Osteocyte (in vitro differentiated cells): ENCODE measurements at places on chromosomes 5 and 9. TPM values are rescaled to one million over a fixed set of nuclear protein-coding genes. Genes with fewer than 3 reads are reported as not detected.

- no peaks in the 10 kb centered on the region for H3K4me1 ChIP-seq
- no peak overlapping the region for H3K4me3 ChIP-seq
- peaks cover 36% of the 10 kb centered on the region for H3K27me3 ChIP-seq
- H3K36me3 ChIP-seq = no peaks in the 10 kb centered on the region
- DNase-seq = no peak
- H3K27ac ChIP-seq = no peak overlapping the region
These were observed 54.8 kb downstream of the CAMK4 start for GRCh38 chr5:111278858-111279504.

DNA sequence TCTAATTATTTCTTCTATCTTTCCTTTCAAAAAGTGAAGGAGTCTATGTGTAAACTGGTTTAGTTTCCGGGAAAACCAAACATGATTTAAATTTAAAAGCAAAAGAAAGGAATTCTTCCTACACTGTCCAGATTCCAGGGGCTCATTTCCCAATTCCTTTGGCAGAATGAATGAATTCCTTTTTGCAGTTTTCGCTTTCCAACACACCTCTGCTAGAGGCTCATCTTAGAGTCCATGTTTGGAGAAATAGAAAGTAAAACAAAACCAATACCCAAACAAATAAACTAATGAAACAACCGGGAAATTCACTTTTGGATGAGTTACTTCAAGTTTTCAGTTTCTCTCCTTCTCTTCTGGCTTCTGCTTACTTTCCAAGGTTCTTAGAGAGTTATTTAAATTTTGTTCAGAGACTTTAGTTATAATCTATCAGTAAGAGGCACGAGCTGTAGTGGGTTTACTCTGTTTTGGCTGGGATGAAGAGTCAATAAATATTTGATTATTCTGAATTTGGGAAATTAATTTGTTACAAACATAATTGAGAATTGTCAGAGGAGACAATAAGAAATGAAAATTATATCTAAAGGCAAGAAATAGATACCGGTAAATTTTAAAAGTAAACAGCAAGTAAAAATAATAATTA, 365.0 kb upstream of the CDH9 start:
- H3K4me3 ChIP-seq = no peak overlapping the region
- H3K27me3 ChIP-seq = peaks cover 6% of the 10 kb centered on the region
- no peaks in the 10 kb centered on the region for H3K36me3 ChIP-seq

GRCh38 chr9:99375481-99375880, 153.4 kb downstream of the SEC61B start:
- H3K4me1 ChIP-seq = peaks cover 29% of the 10 kb centered on the region
- no peak for DNase-seq
- H3K27ac ChIP-seq = no peak overlapping the region
- no peak overlapping the region for H3K4me3 ChIP-seq
- no peaks in the 10 kb centered on the region for H3K36me3 ChIP-seq
- H3K27me3 ChIP-seq = no peaks in the 10 kb centered on the region

The FYB1 gene
- not detected in 2 replicates for total RNA-seq

DNA sequence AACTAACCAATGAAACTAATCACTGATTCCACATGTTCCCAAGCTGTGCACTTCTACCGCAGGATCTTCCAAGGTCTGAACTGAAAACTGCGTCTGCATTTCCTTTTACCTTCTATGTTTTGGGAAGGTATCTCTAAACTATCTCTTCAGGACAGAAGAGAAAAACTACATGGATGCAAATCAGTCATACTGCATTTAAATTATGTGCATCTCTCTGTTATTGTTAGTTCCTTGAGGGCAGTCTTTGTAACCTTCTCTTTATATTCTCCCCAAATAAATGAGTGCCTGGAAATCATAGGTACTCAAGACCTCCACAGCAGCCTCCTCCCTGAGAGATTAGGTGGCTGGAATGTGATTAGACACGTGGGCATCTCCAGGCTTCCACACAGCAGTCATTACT, 17.1 kb downstream of the MTX3 start:
- DNase-seq = no peak
- peaks cover 29% of the 10 kb centered on the region for H3K36me3 ChIP-seq

GRCh38 chr5:19175776-19176570, 812.0 kb downstream of the CDH18 start:
- DNase-seq = no peak
- H3K36me3 ChIP-seq = no peaks in the 10 kb centered on the region
- no peaks in the 10 kb centered on the region for H3K4me1 ChIP-seq

GRCh38 chr9:138063785-138064184, 186.2 kb downstream of the CACNA1B start:
- peaks cover 4% of the 10 kb centered on the region for H3K27me3 ChIP-seq
- H3K27ac ChIP-seq = no peak overlapping the region
- DNase-seq = no peak
- no peaks in the 10 kb centered on the region for H3K36me3 ChIP-seq

- DNase-seq = no peak
- no peaks in the 10 kb centered on the region for H3K36me3 ChIP-seq
These were observed 61.7 kb upstream of the ELAVL2 start for GRCh38 chr9:23887781-23888180.

The CORO2A gene
- 1.6 and 1.8 TPM in 2 replicates for total RNA-seq

DNA sequence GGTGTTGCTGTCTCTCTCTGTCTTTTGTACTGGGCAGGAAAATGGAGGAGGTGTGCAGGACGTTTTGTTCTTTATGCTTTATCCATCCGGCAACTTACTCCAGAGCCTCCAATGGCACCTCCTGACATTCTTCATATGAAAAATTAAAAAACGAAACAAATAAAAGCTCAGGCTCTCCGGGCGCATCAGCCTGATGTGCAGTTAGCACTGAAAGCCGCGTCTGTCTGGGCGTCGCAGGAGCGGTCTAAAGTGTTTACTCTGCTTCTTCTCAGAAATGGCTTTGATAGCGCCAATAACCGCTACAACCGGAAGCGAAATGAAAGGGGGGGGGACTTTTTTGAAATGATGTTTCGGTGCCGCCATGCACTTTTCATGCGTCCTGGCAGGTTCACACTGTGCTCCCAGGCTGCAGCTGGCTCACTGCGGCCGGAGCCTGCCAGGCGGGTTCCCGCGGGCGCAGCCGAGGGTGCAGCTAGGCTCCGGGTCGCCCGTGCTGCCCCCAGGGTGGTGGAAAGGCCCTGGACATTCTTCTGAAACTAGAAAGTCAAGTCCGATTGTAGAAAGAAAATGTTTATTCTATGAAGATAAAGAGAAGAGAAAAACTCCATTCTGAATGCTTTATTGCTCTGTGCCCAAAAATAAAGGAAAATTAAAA, 407.7 kb upstream of the IRX1 start:
- no peak overlapping the region for H3K27ac ChIP-seq
- DNase-seq = no peak
- no peak overlapping the region for H3K4me3 ChIP-seq
- H3K4me1 ChIP-seq = no peaks in the 10 kb centered on the region

- H3K4me1 ChIP-seq = peaks cover 46% of the 10 kb centered on the region
- no peak for DNase-seq
- peaks cover 43% of the 10 kb centered on the region for H3K36me3 ChIP-seq
- no peak overlapping the region for H3K4me3 ChIP-seq
- peak overlapping the region; percentile 3 for H3K27ac ChIP-seq
These were observed 45.6 kb downstream of the DAPK1 start for GRCh38 chr9:87543251-87543650.

The OSMR gene
- total RNA-seq = 33.1 and 34.4 TPM in 2 replicates

GRCh38 chr9:92760070-92760469, 4.6 kb downstream of the BICD2 start:
- H3K27ac ChIP-seq = no peak overlapping the region
- no peak overlapping the region for H3K4me3 ChIP-seq
- H3K36me3 ChIP-seq = peaks cover 5% of the 10 kb centered on the region
- DNase-seq = no peak

DNA sequence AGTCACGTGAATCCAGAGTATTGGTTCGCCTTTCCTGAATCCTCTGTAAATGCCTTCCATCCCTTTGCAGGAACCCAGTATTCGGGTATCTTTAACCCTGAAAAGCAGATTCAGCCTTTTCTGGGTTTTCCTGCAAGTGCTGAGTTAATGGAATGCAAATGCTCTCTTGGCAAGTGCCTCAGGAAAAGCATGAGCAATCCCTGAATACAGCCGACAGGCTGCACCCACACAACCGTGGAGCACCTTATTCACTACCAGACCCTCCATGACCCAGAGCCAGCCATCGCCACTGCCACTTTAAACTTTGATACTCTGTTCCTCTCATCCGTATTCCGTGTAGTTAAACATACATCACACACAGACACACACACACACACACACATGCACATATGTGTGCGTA, 54.4 kb downstream of the ZNF622 start:
- H3K36me3 ChIP-seq = no peaks in the 10 kb centered on the region
- no peak overlapping the region for H3K4me3 ChIP-seq
- peaks cover 21% of the 10 kb centered on the region for H3K27me3 ChIP-seq
- no peaks in the 10 kb centered on the region for H3K4me1 ChIP-seq
- DNase-seq = no peak

The GAS1 gene
- total RNA-seq = 304 and 307 TPM in 2 replicates

The PDGFRB gene
- total RNA-seq = 1,093 and 1,131 TPM in 2 replicates

GRCh38 chr9:98365227-98365669, 109.8 kb upstream of the TBC1D2 start:
- H3K27me3 ChIP-seq = peaks cover 15% of the 10 kb centered on the region
- no peak overlapping the region for H3K4me3 ChIP-seq
- DNase-seq = no peak
- H3K27ac ChIP-seq = no peak overlapping the region
- H3K4me1 ChIP-seq = no peaks in the 10 kb centered on the region

The DEPDC1B gene
- 1.7 and 1.9 TPM in 2 replicates for total RNA-seq

GRCh38 chr9:92945796-92946195, 1.5 kb upstream of the FGD3 start:
- H3K36me3 ChIP-seq = no peaks in the 10 kb centered on the region
- H3K4me3 ChIP-seq = no peak overlapping the region
- no peak overlapping the region for H3K27ac ChIP-seq
- no peak for DNase-seq

DNA sequence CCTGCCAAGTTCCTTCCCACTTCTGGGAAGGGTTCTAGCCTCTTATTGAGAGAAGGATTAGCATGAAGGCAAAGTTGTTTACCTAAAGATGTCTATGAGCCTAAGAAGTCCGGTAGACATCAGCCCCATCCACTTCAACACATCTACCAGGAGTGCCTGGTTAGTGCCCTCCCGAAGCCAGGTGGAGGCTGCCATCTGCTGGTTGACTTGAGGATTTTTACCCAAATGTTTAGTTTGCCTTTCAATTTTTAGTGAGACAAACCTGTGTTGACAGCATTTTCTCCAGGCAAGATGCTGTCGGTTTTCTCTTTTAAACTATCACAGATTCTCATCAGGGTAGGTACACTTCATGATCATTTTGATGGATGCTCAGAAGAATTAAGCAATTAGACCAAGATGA, 83.6 kb upstream of the TNFSF8 start:
- H3K36me3 ChIP-seq = no peaks in the 10 kb centered on the region
- H3K4me1 ChIP-seq = peaks cover 33% of the 10 kb centered on the region
- DNase-seq = peak; percentile 88

- H3K27ac ChIP-seq = peak overlapping the region; percentile 98
- peak; percentile 91 for DNase-seq
- no peaks in the 10 kb centered on the region for H3K36me3 ChIP-seq
- H3K4me3 ChIP-seq = peak overlapping the region; percentile 91
- peaks cover 61% of the 10 kb centered on the region for H3K4me1 ChIP-seq
- H3K27me3 ChIP-seq = no peaks in the 10 kb centered on the region
These were observed 101.1 kb downstream of the RGS3 start for GRCh38 chr9:113564498-113565237.

- H3K4me1 ChIP-seq = no peaks in the 10 kb centered on the region
These were observed 104.1 kb upstream of the PAPPA start for GRCh38 chr9:116049456-116049855.

DNA sequence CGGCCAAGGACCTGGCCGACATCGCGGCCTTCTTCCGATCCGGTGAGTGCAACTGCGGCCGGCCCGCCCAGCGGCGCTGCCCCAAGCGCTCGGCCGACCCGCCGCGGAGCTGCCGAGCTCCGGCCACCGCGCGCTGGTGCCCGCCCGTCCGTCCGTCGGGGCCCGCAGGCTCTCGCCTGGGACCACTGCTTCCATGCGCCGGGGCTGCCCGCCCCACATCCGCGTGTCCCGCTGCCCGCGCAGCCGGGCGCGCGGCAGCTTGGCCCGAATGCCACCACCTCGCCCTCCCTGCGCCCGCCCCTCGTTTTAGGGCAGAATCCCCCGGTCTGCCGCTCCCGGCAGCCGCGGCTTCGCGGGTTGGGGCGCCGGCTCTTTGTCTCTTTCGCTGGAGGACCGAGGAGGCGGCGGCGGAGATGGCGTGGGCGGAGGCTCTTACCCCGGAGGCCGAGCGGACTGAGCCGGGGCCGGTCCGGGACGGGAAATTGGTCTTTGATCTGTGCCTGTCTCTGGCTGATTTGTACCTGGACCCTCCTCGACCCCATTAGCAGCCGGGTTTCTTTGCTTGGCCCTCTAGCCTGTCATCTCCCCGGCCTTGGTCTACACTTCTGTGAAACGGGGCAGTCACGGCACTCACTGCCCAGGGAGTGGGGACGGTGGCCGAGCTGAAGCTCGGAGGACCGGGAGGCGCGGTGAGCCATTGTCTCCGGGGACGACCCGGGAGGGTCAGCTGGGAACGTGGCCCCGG, 871 bp downstream of the TRIO start:
- H3K27ac ChIP-seq = peak overlapping the region; percentile 88
- no peaks in the 10 kb centered on the region for H3K36me3 ChIP-seq
- peak overlapping the region; percentile 78 for H3K4me3 ChIP-seq
- H3K27me3 ChIP-seq = no peaks in the 10 kb centered on the region

The JADE2 gene
- 26.6 and 32.4 TPM in 2 replicates for total RNA-seq

DNA sequence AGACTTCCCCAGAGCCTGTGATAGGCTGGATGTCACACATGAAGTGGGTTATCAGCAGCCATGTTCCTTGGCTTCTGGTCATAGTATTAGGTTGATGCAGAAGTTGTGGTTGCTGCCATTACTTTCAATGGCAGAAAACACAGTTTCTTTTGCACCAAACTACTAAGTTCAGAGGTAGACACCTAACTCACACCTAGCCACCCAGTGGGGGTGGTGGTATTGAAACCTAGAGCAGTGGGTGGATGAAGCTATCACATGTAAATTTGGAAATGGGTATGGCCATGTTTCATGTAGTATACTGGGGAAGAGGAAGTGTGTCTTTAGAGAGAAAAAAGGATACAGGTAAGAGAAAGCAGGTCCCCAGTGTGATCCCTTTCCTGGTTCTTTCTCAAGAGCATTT, 347.9 kb upstream of the SEMA6A start:
- H3K36me3 ChIP-seq = no peaks in the 10 kb centered on the region
- DNase-seq = no peak
- H3K27me3 ChIP-seq = no peaks in the 10 kb centered on the region
- no peak overlapping the region for H3K4me3 ChIP-seq
- H3K27ac ChIP-seq = no peak overlapping the region
- no peaks in the 10 kb centered on the region for H3K4me1 ChIP-seq

The GRXCR2 gene
- not detected in 2 replicates for total RNA-seq

DNA sequence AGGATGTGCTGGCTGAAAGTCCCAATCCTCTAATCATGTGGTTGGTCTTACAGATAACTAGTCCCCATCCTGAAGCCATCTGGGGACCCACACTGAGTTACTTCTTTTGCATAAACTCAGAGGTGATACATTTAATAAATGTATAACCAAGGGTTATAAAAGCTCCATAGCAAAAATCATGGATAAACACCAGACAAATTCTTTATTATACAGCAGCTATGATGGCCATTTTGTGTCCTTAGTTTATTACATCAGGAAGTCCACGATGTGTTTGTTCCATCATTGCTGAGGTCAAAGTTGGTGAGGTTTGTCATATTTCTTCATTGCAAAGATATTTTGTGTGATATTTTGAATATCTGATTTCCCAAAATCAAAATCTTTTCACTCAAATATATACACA, 80.2 kb downstream of the GCNT1 start:
- no peaks in the 10 kb centered on the region for H3K36me3 ChIP-seq
- peaks cover 18% of the 10 kb centered on the region for H3K4me1 ChIP-seq
- H3K4me3 ChIP-seq = no peak overlapping the region
- DNase-seq = no peak
